ENCODE measurements at places on chromosomes 6 and 20.

DNA sequence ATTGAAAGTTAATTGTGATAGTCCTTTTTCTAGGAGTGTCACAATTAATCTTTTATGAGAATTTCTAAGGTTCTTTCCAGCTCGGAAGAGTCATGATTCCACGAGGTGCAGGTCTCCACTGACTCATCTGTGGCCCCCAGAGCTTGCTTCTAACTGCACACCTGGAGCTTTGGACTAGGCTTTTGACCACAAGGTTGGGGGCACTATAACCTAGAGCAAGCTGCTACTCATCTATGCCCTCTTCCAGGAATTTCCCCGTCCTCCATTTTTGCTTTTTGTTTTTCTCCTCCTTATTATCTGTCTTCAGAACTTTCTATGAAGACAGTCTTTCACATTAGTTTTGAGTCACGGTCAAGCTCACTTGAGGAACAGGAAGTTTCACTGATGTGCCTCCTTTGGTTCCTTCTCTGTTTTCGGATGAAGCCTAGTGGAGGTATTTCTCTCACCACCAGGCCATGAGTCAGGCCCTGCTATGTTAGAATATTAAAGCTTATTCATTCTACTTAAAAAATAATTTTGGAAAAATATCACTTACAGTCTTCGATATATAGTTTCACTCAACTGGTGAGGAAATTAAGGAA is 119.2 kb upstream of the INSM1 start:
- no peak for DNase-seq

DNA sequence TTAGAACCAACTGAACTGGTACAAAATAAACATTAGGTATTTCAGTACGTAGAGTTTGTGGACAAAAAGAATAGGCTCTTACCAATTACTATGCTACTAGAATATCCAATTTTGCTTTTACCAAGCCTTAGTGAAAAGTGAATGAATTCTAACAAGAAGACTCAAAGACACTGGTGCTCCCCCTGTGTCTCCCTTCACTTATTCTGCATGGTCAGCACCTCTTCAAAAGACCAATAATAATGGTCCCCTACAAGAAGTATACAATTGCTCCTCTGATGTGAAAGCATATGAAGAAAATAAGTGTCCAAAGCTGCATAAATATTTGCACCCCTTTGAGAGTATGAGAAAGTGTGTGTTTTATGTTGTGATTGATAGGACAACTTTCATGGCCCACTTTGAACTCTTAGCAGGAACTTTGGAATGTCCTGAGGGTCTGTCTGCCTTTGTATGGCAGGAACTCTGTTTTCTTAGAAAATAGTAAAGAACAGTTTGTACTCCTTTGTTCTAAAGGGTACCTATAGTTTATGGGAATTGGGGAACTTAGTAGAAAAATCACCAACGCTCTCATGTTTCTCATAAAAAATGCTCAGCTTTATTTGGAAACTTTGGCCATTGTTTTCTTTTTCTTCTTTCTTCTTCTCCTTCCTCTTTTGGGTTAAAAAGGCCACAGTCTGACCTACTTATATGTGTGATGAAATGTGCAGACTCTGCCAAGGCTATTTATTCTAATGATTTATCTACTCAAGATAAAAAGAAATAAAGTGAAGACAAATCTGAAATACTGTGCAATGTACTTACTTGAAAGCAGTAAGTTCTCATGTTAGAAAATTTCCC is 352.4 kb downstream of the LAMA2 start:
- no peak for DNase-seq

- DNase-seq = no peak
These were observed 89.2 kb downstream of the THBS2 start for GRCh38 chr6:169164451-169164850.

- DNase-seq = no peak
These were observed 172.4 kb upstream of the SSTR4 start for GRCh38 chr20:22862671-22863230.

GRCh38 chr20:58883241-58883691 is 30.8 kb downstream of the GNAS start:
- DNase-seq = peak; percentile 60

DNA sequence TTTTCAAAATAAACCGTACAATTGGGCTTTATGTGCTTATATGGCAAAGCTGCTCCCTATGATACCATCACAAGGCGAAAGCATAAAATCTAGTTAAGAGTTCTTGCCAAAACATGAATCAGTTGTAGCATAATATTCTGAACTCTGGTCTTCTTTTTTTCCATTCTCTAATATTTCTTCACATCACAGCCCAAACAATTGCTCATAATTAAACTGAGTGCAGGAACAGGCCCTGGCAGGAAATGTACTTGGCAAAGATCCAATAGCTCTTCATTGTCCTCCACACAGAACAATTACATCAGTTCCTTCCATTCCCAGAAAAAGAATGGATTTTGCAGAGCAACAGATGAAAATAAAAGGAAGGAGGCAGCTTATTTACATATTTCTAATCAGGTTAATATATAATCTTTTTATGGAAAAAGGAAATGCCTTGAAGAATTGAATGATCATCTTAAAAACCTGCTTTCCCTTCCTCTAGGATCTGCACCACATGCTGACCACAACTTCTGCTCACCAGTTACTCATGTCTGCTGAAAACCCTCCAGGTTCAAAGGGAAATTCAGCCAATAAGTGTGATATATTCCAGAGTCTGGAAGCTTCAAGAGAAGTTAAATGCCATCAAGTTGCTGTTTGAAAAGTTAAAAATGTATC is 123.3 kb upstream of the COL21A1 start:
- DNase-seq = peak; percentile 72
